Activated CD8-positive, alpha-beta memory T cell treated with anti-CD3 and anti-CD28 coated beads for 1 hour (primary cell): ENCODE measurements at places on chromosomes 12 and 14.

GRCh38 chr14:90116444-90116843 lies 54.6 kb downstream of the KCNK13 start:
- no peak for DNase-seq

DNA sequence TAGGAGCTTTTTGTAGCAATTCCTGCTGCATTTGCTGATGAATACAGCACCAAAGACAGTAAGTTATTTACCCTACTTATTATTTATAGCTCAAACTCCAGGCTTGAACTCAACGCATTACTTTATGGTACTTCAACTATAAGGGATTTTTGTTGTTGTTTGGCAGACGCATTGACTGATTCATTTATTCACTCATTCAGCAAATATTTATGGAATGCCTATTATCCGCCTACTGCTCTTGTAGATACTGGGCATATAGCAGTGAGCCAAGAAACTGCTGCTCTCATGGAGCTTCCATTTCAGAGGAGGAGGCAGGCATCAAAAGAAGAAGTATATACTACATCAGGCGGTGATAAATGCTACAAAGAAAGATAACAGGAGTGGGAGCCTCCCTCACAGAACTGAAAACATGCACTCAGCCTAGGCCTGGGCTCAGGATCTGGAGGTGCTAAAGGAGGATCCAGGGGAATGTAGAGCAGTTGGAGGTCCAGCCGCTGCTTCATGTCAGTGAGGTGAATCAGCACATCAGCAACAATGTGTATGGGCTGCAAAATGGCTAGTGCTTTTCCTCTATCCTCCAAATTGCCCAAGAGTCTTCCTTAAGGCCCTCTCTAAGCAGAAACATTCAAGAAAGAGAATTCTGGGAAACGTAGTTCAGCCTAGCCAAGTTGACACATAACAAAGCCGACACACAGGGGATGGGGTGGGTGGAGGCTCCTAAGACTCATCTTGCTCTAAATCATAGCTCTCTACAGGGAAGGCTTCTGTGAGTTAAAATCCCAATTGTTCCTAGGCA lies 157.5 kb downstream of the NRXN3 start:
- DNase-seq: no peak

DNA sequence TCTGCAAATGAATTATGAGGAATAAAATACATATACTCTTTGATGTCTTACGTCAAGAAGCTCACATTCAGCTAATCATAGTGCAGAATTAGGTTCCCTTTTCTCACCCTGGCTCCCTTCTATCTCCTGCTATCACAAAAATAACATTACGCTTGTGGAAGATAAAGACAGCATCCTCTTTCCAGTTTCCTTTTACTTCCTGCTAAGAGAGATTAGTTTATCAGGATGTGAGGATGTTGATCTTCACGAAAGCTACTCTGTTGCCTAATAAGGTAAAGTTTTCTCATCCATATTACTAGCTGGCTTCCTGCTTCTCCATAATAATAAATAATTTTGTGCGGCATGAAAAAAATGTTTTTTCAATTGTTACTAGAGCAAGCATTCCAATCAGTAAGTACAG lies 217.7 kb upstream of the DCN start:
- no peak for DNase-seq

- no peak for DNase-seq
These were observed 29.9 kb downstream of the TSPAN19 start for GRCh38 chr12:85006206-85006605.

GRCh38 chr12:130351326-130351725 lies 13.6 kb downstream of the PIWIL1 start:
- no peak for DNase-seq

DNA sequence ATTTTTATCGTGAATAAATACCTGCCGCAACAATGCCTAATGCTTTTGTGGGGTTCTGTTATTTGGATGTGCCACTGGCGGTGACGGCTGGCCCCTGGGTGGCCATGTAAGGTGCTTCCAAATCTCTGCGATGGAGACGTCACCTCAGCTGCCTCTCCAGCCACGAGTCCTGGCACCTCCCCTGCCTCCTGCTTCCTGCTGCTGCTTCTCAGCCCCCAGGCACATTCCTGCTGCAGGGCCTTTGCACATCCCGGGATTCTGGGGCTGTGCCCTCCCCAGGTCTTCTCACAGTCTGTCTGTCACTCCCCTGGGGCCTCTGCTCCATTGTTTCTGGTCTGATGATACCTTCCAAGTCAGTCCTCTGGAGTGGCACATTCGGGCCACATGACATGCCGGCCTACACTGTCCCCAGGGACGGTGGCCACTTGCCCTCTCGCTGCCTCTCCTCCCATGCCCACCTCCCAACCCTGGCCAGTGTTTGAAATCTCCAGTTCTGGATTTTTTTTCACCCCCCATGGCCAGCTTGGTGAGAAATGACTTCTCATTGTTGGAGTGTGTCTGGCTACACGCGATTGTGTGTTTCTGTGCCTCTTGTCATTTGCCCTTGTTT lies 151.8 kb downstream of the KIF26A start:
- DNase-seq: no peak

GRCh38 chr12:2347844-2348481 lies 295.2 kb downstream of the CACNA1C start:
- no peak for DNase-seq

- no peak for DNase-seq
These were observed 123.6 kb downstream of the TSPAN9 start for GRCh38 chr12:3200814-3201233.

- DNase-seq: no peak
These were observed 6.7 kb upstream of the TESC start for GRCh38 chr12:117105902-117106301.

- DNase-seq: no peak
These were observed 66.6 kb downstream of the MON2 start for GRCh38 chr12:62533087-62533754.

- DNase-seq: no peak
These were observed 286.3 kb downstream of the NUAK1 start for GRCh38 chr12:105852496-105852895.

DNA sequence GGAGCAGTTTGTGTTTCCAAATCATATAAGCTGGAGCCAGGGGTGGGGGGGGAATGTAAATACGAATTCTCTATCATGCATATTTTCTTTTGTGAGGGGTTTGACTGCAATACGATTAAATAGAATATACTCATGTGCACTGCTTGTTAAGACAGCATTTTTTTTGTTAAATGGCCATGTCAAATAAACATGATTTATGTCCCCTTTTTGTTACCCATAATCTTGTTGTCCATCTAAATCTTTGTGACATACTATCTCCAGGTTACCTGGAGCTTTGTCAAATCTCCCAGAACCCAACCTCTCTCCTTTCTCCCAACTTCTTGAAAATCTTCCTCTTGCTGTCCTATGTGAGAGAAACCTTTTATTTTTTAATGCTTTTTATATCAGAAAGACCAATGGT lies 233.1 kb downstream of the SLC25A21 start:
- no peak for DNase-seq

- no peak for DNase-seq
These were observed 117.2 kb downstream of the NUAK1 start for GRCh38 chr12:106021516-106021915.

GRCh38 chr12:116053479-116054200 lies 223.9 kb downstream of the MED13L start:
- no peak for DNase-seq

GRCh38 chr14:73763396-73763795 lies 49.2 kb upstream of the PNMA1 start:
- DNase-seq: no peak

DNA sequence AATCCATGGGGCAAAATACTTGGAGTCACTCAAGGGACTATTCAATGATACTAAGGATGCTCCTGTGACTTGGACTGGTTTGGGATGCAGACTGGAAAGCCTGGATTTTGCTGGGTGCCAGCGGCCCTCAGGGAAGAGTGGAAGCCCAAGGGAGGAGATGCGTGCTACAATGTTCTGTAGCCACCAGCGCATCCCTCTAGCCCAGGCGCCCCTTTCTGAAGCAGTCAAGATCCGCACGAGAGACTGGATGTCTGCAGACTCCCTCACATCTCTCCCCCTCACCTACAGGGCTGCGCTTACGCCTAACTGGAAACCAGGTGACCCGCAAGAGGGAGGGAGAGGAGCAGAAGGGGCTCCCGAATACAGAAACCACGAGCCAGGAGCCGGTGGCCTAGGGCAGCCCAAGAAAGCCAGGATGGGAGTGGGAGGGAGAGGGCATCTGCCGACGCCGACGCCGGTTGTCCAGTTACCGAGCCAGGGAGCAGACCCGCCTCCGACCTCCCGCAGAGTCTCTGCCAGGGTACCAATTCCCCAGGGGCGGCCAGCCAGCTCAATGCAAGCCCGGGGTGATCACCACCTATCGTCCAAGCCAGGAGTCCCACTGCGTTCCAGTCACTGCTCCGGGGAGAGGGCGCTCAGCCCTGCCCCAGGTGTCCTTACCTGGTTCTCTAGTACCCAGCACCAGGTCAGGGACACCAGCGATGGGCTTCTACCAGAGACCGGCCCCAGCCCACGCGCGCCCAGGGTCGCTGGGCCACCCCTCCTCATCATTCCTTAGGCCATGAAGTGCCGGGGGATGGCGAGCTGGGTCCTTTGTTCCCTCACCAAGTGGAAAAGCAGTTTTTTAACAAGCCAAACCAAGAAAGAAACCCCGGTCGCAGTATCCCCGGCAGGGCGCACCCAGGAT lies 1.2 kb downstream of the NTN4 start:
- DNase-seq: no peak

GRCh38 chr14:71933001-71933587 lies 865 bp downstream of the RGS6 start:
- no peak for DNase-seq

GRCh38 chr14:96564389-96564788 lies 62.2 kb downstream of the PAPOLA start:
- DNase-seq: no peak

DNA sequence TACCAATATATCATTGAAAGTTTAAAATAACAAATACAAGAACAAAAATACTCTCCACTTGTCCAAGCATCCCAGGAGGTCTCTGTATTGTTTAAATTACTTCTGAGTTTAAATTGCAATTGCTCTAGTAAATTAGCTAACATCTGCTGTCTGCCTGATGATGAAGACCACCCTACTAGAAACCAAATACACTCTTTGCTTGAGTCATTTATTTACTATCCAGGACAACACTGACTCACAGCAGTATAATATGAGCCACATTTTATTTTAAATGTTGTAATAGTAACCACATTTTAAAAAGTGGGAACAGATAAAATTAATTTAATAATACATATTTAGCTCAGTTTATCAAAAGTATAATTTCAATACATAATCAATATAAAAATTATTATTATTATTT lies 62.9 kb upstream of the EEA1 start:
- no peak for DNase-seq

DNA sequence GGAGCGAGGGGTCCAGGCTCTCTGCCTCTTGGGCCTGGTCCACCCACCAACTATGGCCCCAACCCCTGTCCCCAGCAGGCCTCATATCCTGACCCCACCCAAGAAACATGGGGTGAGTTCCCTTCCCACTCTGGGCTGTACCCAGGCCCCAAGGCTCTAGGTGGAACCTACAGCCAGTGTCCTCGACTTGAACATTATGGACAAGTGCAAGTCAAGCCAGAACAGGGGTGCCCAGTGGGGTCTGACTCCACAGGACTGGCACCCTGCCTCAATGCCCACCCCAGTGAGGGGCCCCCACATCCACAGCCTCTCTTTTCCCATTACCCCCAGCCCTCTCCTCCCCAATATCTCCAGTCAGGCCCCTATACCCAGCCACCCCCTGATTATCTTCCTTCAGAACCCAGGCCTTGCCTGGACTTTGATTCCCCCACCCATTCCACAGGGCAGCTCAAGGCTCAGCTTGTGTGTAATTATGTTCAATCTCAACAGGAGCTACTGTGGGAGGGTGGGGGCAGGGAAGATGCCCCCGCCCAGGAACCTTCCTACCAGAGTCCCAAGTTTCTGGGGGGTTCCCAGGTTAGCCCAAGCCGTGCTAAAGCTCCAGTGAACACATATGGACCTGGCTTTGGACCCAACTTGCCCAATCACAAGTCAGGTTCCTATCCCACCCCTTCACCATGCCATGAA lies 8.6 kb downstream of the ARHGAP9 start:
- no peak for DNase-seq

DNA sequence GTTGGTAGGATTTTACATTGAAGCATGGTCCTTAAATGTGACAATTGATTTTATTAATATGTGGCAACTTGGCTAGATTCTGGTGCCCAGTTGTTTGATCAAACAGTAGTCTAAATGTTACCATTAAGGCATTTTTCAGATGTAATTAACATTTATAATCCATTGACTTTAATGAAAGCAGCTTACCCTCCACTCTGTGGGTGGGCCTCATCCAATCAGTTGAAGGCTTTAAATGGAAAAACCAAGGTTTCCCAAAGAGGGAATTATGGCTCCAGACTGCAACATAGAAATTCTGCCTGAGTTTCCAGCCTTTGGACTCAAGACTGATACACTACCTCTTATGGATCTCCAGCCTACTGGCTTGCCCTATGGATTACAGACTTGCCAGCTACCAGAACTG lies 1153.2 kb downstream of the BCL11B start:
- no peak for DNase-seq

DNA sequence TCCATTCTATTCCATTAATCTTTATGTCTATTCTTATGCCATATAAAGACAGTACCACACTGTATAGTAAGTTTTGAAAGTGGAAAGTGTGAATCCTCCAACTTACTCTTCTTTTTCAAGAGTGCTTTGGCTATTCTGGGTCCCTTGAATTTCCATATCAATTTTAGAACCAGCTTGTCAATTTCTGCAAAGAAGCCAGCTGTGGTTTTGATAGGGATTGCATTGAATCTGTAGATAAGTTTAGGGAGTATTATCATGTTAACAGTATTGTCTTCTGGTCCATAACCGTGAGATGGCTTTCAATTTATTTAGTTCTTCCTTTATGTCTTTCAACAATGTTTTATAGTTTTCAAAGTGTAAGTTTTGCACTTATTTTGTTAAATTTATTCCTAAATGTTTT lies 34.2 kb upstream of the GCH1 start:
- no peak for DNase-seq

DNA sequence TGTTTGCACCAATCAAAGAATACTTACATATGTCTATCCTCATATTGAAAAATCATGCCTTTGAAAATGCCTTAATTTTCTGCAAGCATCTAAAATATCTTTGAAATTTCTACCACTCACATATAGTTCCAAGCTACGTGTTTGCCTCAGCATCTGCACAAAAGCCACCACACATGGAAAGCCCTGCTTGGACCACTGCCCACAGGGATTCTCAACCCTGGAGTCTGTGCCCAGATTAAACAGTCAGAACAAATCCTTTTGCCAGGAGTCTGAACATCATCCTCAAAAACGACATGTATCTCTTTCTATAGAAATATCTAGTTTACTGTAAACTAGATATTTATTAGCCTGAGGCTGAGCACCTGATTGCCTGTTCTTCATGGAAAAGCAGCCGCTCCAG lies 32.6 kb downstream of the ARMH4 start:
- DNase-seq: no peak

DNA sequence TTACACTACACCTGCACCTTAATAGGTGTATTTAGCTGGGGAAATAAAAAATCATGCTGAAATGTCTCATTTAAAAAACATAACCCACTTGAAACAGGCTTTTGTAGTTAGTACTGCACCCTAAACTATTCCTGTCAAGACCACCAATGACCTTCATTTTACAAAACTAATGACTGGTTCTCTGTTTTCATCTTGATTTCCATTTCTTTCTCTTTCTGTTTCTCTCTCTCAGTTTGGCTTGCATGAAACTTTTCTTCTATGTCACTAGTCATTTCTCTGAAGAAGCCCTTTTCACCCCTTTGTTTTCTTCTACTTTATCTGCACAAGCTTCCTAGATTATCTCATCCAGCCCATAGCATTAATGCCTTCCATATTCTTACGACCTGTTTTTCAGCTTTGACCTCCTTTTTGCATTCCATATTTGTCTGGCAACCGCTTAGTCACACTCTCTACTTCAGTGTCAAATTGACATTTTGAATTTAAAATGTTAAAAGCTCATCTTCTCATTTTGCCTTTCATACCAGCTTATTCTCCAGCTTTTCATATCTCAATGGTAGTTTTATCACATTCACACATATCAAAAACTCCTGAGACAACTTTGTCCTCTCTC lies 32.7 kb upstream of the KLRF1 start:
- no peak for DNase-seq
